ENCODE measurements at places on chromosomes 1 and 21.

DNA sequence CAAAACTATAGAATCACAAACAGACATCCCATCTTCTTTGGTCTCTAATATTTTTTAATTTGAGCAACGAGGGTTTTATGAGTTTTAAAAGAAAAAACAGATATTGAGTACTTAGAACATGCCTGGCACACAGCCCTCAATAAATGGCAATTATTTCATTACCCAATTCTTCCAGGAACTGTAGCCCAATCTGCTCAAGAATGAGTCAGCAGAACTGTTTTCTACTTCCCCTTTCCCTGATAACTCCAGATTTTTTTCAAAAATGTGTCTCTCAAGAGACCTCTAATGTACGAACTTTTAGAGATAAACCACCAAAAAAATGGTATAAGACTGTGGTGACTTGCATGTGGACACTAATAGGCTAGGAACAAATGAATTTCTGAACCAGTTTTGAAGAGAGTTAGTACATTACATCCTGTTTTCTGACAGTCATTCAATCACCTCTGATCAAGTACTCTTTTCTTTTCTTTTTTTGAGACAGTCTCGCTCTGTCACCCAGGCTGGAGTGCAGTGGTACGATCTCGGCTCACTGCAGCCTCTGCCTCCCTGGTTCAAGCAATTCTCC is 11.5 kb downstream of the ABL2 start:
- no peak for DNase-seq

DNA sequence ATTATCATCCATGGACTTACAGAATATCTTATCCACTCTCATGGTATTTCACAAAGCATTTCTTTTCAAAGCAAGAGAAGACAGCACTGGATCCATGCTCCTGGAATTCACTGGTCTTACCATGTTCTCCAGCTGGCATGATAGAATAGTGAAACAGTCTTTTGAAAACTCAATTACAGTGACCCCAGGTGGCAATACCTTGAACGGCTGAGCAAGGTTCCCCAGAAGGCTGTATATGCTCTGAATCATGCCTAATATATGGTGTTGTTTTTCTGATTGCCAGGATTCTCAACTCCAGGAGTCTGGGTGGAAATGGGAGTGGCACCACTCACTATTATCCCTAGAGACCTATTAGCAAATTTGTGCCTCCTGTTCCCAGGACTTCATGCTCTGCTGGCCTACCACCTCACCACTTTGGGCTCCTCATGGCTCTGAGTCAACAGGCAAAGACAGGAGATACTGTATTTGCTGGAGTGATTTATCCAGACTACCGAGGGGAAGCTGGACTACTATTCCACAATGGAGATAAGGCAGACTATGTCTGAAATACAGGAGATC is 87.6 kb downstream of the CATSPERE start:
- no peak for DNase-seq

DNA sequence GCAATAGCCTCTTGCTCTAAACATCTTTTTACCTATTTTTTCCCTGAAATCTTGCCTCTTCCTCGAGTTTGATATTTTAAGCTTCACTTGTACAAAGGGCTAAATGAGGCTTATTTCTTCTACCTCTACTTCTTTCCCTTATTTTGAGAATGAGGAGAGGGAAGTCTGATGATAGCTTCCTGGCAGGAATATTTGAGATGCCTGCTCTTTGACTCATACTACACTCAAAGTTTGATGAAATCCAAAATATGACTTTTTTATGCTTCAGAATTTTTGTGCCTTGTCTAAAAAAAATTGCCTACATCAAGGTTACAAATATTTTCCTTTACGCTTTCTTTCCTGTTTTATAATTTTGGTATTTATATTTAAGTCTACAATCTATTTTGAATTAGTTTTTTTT is 624.4 kb upstream of the PLXNA2 start:
- DNase-seq = no peak

- no peak for DNase-seq
Measured at GRCh38 chr1:53678507-53678906, 60.5 kb downstream of the GLIS1 start.

DNA sequence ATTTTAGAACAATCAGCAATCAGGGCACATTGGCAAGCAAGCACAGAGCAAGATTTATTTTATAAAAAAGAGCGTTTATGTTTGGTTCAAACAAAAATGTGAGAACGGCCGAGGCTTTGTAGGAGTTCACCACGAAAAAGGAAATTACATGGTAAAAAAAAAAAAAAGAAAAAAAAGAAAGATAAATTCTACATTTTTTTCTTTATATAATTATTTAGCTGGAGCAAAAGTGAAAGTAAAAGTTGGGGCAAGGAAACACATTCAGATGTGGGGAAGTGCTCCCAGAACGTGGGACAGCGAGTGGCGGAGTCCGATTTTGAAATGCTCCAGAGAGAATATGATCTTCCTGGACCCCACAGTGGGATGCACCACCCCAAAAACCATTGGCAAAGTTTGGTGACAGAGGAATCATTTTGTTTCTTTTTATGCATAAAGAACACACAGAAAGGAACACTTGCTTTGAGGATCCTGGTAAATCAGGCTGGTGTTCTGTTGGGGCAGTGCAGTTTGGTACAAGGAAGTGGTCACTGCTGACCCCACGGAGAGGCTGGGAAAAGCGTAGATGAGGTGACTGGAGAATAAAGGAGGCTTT is 16.3 kb upstream of the ATP5PO start:
- no peak for DNase-seq

GRCh38 chr1:42732126-42732680 is 7.8 kb downstream of the CLDN19 start:
- no peak for DNase-seq

GRCh38 chr1:184061396-184062003 is 10.0 kb downstream of the TSEN15 start:
- no peak for DNase-seq

DNA sequence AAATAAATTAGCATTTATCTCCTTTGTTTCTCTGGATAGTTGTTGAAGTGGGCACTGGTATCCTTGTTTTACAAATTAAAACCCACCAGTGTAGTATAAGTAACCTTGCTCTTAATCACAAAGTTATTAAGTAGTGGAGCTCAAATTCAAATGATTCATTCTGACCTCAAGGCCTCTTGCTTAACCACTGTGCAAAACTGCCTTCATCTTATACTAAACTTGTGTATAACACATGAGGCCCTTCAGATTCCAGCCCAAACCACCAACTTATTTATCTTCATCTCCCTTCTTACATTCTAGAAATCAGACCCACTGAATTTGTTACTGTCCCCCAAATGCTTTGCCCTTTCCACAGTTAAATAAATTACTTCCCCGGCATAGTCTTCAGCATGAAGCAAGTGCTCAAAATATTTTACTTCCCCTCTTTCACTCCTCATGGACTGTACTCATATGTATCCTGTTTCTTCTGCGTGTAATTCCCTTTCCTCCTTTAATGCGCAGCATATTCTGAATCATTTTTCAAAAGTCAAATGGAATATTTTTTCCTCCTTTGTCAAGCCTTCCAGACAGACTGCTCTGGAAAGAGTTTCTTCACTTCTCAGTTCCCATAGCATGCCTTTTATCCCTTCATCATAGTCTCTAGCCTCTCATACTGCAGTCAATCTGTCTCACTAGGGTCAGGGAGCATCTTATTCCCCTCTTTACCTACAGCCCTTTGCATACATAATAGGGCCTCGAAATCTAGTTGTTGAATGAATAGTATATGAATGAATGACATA is 19.0 kb upstream of the DNASE2B start:
- DNase-seq = no peak

GRCh38 chr1:10489291-10490055 is 14.7 kb downstream of the PEX14 start:
- no peak for DNase-seq

DNA sequence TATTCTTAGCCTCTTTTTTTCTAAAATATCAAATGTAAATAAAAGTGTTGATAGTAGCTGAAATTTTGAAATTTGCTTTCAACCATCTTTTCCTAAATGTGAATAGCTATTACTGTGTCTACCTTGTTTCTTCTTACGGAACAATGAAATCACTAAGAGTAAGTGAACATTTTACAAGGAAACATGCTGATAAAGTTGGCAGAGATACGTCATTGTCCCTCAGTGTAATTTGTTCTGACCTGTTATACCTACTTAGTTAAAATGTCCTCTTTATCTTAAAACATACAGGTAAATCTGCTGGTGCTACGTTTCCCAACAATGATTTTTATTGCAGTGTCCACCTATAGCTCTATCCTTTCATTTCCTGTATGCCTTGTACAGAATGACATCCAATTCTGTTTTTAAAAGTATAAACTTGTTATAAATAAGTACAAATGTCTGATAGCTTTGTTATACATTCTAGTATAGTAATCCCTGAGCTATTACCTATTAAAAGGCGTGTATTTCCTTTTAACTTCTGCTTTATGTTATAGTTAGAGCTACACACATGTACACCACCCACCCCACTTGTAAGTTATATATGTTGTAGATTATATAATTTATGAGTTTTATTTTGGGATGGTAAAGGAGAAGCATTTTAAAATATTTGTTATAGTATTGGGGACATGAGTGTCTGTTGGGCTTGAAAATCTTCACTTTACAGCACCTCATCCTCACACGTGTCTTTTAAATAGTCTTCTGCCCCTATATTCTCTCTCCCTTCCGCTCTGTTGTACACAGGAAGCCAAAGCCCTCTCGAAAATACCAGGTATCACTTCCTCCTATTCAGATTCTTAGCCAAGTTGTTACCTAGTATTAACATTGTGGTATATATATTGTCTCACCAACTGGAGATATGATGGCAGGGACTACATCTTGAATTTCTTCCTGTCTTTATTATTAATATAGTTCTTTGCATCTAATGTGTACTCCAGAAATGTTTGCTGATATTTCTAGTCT is 25.2 kb downstream of the LAMC1 start:
- DNase-seq = no peak

Data from activated CD4-positive, alpha-beta T cell treated with anti-CD3 and anti-CD28 coated beads for 24 hours (primary cell).